ENCODE measurements at places on chromosomes 6 and 20.

GRCh38 chr6:157695301-157696040 lies 127.6 kb upstream of the SNX9 start:
- no peaks in the 10 kb centered on the region for H3K36me3 ChIP-seq
- peaks cover 24% of the 10 kb centered on the region for H3K27me3 ChIP-seq
- H3K4me1 ChIP-seq: no peaks in the 10 kb centered on the region
- no peak overlapping the region for H3K4me3 ChIP-seq
- DNase-seq: no peak

DNA sequence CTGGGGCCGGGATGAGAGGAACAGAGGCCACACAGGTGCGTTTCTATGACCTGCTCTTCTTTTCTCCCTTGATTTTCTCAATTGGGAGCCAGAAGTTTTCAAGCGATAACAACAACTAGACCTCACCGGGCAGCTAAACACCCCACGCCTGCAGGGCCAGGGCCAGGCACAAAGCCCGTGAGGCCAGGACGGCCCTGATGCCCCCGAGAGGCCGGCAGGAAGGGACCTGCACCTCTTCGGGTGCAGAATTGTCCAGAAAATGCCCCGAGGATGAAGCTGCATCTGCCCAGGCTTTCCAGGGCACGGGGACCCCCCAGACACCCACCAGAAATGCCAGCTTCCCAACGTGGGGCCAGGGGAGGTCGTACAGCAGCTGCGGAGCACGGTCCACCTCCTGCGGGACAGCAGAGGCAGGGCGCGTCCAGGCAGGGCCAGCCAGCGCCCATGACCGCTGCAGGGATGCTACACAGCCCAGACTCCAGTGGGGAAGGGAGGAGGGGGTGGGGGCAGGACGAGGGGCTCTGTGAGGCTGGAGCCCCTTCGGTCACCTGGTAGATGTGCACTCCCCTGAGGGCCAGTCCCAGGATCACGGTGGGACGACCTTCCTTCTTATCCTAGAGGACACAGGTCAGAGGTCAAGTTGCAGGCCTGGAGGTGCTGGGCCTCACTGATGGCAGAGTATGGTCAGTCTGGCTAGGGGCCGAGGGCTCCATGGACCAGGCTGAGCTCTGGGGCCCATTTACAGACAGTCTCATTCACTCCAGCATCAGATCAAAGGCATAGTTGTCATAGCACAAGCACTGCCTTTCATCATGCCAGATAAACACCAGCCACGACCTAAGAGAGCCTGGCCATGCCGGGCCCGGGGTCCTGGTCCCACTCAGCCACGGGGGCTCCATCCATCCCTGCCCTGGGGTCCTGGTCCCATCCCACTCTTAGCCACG lies 16.4 kb downstream of the FRMD1 start:
- no peak for DNase-seq
- no peaks in the 10 kb centered on the region for H3K4me1 ChIP-seq
- no peaks in the 10 kb centered on the region for H3K36me3 ChIP-seq
- no peak overlapping the region for H3K27ac ChIP-seq

DNA sequence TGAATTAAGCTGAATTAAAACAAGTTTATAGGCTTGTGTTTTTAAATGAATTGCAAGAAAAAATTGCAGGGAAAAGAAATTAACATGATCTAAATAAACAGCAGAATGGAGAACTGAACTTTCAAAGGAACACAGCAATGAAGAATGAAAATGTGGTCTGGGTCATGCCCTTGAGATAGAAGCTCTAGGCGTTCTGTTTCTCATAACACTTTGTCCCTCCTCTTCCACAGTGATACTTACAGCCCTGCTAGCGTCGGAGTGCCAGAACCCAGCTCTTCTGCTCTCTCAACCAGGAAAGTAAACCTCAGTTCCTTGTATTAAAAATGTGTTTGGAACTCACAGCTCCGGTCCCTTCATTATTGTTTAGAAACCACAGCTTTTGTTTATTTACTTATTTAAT lies 11.4 kb downstream of the HMGCLL1 start:
- H3K4me1 ChIP-seq: no peaks in the 10 kb centered on the region
- no peak overlapping the region for H3K27ac ChIP-seq
- H3K36me3 ChIP-seq: no peaks in the 10 kb centered on the region
- no peak overlapping the region for H3K4me3 ChIP-seq

DNA sequence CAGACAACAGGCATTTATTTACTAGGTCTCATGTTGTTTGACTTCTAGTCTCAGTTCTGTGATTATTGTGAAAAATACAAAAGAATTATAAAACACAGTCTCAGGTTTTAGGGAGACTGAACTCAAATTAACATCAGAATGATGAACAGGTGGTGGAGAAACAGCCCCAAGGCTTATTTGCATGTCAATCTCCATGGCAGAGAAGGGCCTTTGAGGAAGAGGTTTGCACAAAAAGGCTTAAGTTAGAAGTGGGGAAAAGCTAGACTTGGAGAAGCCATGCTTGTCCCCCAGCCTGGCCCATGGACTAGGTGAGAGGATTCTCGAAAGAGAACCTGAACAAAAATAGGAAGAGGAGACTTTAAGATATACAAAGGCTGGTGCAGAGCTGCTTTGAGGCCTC lies 183.3 kb downstream of the EDN1 start:
- no peak for DNase-seq
- peaks cover 3% of the 10 kb centered on the region for H3K27me3 ChIP-seq
- no peaks in the 10 kb centered on the region for H3K4me1 ChIP-seq
- no peaks in the 10 kb centered on the region for H3K36me3 ChIP-seq
- H3K4me3 ChIP-seq: no peak overlapping the region
- H3K27ac ChIP-seq: no peak overlapping the region
